ENCODE measurements at places on chromosomes 1 and 21. TPM values are rescaled to one million over a fixed set of nuclear protein-coding genes. Genes with fewer than 3 reads are reported as not detected.

DNA sequence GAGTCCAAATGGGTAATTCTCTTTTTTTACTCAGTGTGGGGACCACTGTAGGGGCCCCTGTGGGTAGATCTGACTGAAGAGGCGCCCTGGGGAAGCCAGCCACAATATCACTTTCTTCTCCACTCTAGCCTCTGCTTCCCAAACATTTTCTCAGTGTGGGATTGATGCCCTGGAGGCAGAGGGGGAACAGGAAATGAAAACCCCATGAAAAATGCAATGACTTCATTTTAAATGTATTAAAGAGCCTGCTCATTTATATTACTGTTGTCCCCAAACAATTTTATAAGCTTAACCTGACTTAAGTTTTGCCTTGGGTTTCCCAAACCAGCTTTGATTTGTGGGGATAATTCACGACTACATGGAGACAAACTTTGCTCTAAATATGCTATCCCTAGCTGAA is 181.9 kb downstream of the C1orf94 start:
- no peak for DNase-seq

TAL1 gene
- 0.14 TPM for total RNA-seq

AUNIP gene
- 10.6 TPM for total RNA-seq

GRCh38 chr1:33349778-33350610 is 29.1 kb upstream of the A3GALT2 start:
- peak; percentile 81 for DNase-seq

DNA sequence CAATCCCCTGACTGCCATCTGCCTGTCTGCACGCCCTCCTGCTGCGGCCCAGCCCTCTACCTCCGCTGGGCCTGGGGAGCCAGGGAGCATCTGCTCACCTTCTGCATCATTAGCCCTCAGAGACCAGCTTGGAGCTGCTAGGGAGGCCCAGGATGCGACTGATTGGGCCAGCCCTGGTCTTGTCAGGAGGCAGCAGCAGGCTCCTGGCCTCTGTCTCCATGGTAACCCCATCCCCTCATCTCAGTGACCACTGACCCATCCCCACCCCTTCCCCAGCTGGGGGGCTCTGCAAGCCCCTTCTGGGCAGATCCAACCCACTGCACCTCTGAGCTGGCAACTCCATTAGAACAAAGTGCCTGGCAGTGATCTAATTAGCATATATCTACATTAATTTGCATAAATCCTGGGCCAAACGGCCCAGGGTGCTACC is 37.7 kb downstream of the NKAIN1 start:
- DNase-seq: no peak

LHX8 gene
- not detected for total RNA-seq

GRCh38 chr1:2875707-2876561 is 74.4 kb upstream of the TTC34 start:
- DNase-seq: no peak

DNA sequence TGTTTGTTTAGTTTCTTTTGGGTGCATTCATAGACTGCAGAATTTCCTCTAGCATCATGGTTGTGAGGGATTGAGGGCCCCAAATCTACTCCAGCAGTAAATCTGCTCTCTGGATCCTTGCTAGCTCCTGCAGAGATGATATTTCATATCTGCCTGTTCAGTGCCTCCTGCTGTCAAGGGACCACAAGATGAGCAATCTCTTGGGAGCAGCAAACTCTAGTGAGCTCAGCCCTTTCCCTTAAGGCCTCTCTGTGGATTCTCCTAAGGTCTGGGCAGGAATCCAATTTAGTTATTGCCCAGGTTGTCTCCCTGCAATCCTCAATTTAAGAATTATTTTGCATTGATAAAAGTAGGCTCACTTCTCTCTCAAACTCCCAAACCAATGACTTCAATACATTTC is 76.9 kb downstream of the RGS18 start:
- DNase-seq: no peak

GRCh38 chr1:19735440-19736127 is 64.1 kb downstream of the TMCO4 start:
- DNase-seq: no peak

DNA sequence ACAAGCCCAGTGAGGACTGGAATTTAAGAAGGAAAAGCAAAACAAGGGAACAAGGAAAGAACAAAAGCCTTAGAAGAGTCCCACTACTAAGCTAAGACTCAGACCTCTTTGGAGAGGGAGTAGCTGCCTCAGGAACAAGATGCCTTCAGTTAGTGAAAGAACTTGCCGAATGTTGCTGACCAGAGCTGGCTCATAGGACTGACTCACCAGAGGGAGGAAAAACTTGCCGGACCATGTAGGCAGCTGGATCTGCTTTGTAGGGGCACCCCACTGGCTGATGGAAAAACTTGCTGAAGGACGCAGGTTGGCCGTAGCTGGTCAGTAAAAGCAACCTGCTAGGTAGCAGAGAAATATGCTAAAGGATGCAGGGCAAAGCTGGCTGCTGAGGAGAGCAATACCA is 15.3 kb upstream of the ZSWIM5 start:
- no peak for DNase-seq

LCE3E gene
- total RNA-seq: not detected

- no peak for DNase-seq
These were observed 7.9 kb upstream of the GFI1 start for GRCh38 chr1:92494485-92495141.

CHTOP gene
- total RNA-seq: 83.3 TPM

GRCh38 chr21:44019568-44019958 is 7.5 kb downstream of the TRAPPC10 start:
- DNase-seq: no peak

DNA sequence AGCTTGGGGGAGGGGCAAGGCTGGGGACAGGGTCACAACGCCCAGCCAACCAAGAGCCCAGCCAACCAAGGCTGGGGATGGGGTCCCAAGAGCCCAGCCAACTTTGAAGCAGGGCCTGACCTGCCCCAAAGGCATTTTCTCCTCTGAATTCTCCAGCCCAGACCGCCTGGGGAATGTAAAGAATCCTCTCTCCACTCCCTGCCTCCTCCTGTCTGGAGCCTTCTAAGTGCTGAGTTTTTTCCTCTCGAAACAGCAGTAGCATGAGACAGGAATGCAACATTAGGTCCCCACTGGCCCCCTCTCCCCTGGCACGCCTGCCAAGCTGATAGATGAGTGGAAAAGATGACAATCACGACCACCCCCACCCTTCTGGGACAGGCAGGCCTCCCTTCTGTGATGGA is 17.0 kb downstream of the C1orf198 start:
- no peak for DNase-seq

DNA sequence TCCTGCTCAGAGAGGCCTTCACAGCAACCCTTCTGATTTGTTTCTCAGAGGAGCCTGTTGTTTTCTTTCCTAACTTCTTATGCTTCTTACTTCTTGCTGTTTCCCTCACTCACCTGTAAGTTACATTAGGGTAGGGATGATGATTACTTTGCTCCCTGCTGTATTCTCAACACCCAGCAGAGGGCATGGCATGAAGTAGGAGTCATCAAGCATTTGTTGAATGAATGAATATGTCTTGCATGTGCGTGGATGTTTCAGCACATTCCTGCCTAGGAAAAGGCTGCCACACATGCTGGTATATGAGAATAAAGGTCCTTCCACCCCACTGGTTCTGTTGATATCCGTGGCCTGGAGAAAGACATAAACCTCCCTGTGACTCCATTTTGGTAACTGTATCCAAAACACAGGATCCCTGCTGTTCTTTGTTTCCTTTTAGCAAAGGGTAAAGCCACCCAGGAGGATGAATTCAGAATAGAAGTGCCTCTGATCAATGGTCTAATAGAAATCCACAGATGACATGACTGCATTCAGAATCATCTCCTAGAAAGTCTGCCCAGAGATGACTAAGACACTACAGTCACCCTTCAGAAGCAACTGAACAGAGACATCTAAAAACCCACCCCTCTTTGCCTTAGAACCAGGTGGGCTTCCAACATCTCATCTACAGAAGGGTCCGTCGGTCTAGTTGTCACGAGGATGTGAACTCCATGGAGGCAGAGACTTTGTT is 168.8 kb downstream of the ZSCAN20 start:
- DNase-seq: no peak

GRCh38 chr1:26025517-26025916 is 3.9 kb downstream of the EXTL1 start:
- DNase-seq: no peak

GRCh38 chr1:147791876-147792275 is 31.5 kb upstream of the GJA5 start:
- no peak for DNase-seq

GRCh38 chr1:18676332-18676781 is 45.7 kb downstream of the PAX7 start:
- DNase-seq: no peak

GRCh38 chr1:204316164-204316563 is 43.6 kb downstream of the PLEKHA6 start:
- DNase-seq: no peak

DNA sequence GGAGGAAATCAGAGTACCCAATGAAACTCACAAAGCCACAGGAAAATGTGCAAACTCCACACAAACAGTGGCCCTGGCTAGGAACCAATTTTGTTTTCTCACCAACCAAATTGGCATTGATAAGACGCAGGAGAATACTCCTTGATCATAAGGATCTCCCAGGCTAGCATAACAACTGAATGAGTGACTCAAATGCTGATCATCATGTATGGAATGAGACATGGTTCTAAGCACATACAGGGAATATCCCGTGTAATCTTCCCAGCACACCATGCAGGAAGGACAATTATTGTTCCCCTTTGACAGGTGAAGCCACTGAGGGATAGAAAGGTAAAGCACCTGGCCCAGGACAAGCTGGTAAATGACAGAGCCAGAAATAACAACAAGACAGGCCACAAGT is 180.0 kb upstream of the DUSP10 start:
- DNase-seq: no peak

- no peak for DNase-seq
These were observed 91.7 kb upstream of the NFIA start for GRCh38 chr1:60990714-60991090.

DNA sequence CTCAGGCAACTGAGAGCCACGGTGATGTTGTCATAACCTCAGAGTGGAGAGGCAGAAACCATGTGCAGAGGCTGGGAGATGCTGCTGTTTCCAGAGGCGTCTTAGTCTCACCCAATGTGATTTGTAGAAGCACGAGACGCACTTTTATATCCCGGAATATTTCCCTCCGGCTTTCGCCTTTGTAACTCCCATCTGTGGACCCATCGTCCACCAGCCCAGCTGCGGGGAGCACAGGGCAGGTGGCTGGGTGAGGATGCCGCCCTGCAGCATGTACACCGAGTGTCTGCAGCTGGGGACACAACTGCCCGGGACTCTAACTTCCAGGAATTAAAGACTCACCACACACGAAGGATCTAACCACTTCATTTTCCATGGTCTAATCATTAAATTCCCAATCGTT is 43.5 kb downstream of the UBASH3A start:
- no peak for DNase-seq

SPRR1A gene
- not detected for total RNA-seq

DNA sequence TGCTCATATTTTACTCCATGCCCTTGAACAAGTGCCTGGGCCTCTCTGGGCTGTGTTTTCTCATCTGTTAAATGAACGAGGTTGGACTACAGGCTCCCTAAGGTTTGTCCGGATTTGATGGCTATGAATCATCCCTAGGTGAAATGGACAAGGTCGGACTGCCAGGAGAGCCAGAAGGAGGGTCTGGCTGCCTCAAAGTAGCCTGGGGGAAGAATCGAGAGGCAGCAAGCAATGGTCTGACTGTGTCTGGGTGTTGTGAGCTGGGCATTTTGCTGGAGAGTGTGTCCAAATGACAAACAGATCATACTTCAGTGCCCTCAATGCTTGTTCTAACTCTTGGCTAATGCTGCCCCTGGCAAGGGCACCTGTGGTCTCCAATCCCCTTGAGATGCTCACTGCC is 730.9 kb downstream of the PTPRU start:
- no peak for DNase-seq

- no peak for DNase-seq
These were observed 240.5 kb downstream of the DYRK1A start for GRCh38 chr21:37607081-37607480.
